ENCODE measurements at places on chromosomes 5 and 9. TPM values are rescaled to one million over a fixed set of nuclear protein-coding genes. Genes with fewer than 3 reads are reported as not detected.

PCDHB10 gene
- total RNA-seq, result not detected

DNA sequence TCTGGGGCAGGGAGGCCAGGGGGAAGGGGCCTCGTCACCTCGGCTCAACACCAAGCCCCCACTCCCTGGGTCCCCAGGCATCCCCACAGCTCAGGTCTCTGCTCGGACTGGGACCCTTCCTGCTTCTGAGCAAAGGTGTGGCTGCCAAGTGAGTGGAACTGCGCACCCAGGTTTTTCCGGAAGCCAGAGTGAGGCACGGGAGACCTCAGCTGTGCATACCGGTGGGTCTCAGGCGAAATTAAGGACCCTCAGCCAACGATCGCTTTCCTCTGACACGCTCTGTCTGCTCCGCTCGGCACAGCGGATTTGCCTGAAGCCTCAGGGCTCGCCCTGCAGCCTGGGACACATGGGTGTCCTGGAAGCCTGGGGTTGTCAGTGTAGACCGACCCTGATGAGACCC is 41.0 kb upstream of the IRX4 start:
- H3K27ac ChIP-seq, result no peak overlapping the region
- no peaks in the 10 kb centered on the region for H3K4me1 ChIP-seq
- no peaks in the 10 kb centered on the region for H3K36me3 ChIP-seq
- no peak for DNase-seq

PCDHA10 gene
- not detected for total RNA-seq

BTNL8 gene
- not detected for total RNA-seq

BTF3 gene
- 1,100 TPM for total RNA-seq

- no peak overlapping the region for H3K27ac ChIP-seq
- no peaks in the 10 kb centered on the region for H3K36me3 ChIP-seq
- DNase-seq, result no peak
- H3K4me1 ChIP-seq, result no peaks in the 10 kb centered on the region
- H3K4me3 ChIP-seq, result no peak overlapping the region
Measured at GRCh38 chr5:150130493-150130922, 25.1 kb downstream of the PDGFRB start.

DNA sequence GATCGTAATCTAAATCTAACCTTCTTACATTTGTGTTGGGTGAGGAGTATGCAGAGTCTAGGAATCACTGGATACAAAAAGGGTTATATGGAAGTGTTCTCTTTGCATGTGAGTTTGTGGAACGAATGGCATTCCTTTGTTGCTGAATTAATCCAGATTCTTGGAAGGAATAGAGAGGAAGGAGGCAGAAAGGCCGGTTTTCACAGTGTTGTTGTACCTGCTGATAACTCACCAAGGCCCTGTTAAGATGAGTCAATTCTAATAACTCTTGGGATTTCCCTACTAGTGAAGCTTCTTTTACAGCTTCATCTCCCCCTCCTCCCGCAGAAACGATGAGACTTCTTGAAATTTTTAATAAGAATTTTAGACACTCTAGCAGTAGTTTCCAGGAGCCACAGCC is 84.0 kb downstream of the ZSWIM6 start:
- H3K27ac ChIP-seq, result no peak overlapping the region
- H3K36me3 ChIP-seq, result no peaks in the 10 kb centered on the region
- no peak for DNase-seq
- H3K4me1 ChIP-seq, result peaks cover 31% of the 10 kb centered on the region
- no peaks in the 10 kb centered on the region for H3K27me3 ChIP-seq

DNA sequence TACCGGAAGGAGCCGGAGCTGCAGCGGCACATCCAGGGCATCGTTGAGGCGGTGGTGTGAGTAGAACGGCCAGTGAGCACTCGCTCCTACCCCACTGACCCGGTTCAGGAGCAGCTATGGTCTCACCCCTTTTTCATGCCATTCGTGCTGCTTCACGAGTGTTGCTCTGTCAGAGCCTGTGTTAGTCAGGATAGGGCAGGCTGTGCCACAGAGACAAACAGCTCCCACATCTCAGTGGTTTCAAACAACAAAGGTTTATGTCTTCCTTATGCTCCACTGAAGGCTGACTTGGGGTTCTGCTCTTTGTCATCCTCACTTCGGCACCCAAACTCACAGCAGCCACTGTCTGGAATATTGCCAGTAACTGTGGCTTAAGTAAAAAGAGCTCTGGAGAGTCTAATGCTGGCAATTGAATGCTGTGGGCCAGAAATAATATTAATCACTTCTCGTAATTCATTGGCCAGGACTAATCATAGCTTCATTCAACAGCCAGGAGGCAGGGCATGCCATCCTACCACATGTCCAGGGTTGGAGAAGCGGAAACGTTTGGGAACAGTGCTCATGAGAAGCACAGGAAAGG is 28.4 kb downstream of the ARHGEF37 start:
- H3K27me3 ChIP-seq, result no peaks in the 10 kb centered on the region
- no peak overlapping the region for H3K4me3 ChIP-seq
- no peaks in the 10 kb centered on the region for H3K4me1 ChIP-seq
- H3K36me3 ChIP-seq, result no peaks in the 10 kb centered on the region
- H3K27ac ChIP-seq, result no peak overlapping the region

GRCh38 chr9:7117676-7118561 is 360.1 kb downstream of the KDM4C start:
- DNase-seq, result no peak
- H3K4me1 ChIP-seq, result peaks cover 15% of the 10 kb centered on the region
- H3K27ac ChIP-seq, result no peak overlapping the region
- no peak overlapping the region for H3K4me3 ChIP-seq
- no peaks in the 10 kb centered on the region for H3K27me3 ChIP-seq
- H3K36me3 ChIP-seq, result peaks cover 15% of the 10 kb centered on the region

DNA sequence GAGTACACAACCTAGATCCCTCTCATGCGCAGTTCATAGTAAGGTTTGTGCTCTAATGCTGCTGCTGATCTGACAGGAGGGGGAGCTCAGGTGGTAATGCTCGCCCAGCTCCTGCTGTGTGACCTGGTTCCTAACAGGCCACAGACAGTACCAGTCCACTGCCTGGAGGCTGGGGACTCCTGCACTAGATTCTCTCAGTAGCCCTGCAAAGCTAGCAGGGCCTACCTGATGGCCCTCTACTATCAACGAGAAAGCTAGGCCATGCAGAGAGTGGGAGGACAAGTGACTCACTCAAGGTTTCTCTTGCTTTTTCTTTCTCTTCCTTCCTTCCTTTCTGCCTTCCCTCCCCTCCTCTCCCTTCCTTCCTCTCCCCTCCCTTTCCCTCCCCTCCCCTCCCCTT is 55.1 kb upstream of the TEX48 start:
- H3K27me3 ChIP-seq, result no peaks in the 10 kb centered on the region
- H3K27ac ChIP-seq, result peak overlapping the region; percentile 87
- H3K36me3 ChIP-seq, result no peaks in the 10 kb centered on the region
- no peak overlapping the region for H3K4me3 ChIP-seq
- peak; percentile 54 for DNase-seq
- peaks cover 56% of the 10 kb centered on the region for H3K4me1 ChIP-seq

DNA sequence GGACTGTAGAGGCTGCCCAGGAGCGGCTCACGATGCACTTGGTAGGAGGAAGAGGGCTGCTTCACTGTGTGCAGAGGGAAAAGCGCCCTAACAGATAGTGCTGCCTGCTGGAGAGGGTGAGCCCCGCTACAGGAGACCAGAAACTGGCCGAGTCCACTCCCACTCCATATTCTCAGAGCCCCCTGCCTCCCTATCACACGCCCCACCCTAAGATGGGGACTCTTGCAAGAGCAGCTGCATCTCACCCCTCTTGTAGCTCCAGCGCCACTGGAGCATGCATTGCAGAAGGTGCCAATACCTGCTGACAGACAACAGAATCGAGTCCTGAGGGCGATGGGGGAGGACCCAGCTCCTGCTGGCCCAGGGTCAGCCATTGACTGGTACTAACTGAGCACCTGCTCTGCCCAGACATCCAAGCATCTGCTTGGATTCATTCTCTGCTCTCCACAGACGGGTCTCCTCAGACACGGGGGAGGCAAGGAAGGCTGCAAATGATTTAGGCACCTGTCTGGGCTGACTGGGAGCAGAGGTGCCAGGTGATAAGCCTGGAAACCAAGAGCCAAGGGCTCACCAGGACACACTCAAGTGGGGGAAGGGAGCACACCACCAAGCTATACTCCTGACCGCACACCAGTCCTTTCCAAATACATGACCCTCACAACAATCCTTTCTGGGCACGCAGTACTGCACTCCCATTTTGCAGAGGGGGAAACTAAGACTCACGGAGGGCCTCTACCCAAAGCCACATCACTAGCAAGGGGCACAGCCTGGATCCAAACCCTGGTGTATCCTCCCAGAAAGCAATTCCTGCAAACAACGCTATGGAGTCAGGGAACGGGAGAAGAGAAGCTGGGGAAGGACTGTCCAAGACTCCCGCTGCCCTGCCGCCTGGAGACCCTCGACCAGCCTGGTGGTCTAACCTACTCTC is 1.6 kb downstream of the BICD2 start:
- H3K4me1 ChIP-seq, result peaks cover 50% of the 10 kb centered on the region
- peaks cover 1% of the 10 kb centered on the region for H3K36me3 ChIP-seq
- peak; percentile 11 for DNase-seq
- peak overlapping the region; percentile 92 for H3K4me3 ChIP-seq

DNA sequence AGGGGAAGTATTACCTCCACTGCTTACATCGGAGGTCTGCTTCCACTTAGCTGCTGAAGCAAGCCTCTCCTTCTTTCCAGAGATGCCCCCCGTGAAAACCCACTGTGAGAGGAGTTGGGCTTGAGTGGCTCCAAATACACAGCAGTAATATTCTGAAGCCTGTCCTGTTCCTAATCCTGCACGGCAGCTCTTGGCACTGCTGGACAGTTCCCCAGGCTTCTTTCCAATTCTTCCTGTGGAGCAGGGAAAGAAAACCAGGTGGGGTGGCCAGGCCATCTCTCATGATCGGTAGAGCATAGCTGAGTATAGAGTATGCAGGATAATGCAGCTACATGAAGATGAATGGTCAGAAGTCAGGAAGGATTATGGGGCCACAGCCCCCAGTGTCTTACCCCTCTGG is 335.3 kb downstream of the MARCHF11 start:
- H3K4me3 ChIP-seq, result no peak overlapping the region
- H3K4me1 ChIP-seq, result no peaks in the 10 kb centered on the region
- no peak for DNase-seq
- H3K27ac ChIP-seq, result no peak overlapping the region
- H3K36me3 ChIP-seq, result no peaks in the 10 kb centered on the region
- no peaks in the 10 kb centered on the region for H3K27me3 ChIP-seq

HSPA5 gene
- 136 TPM for total RNA-seq

PTBP3 gene
- 92.6 TPM for total RNA-seq

DNA sequence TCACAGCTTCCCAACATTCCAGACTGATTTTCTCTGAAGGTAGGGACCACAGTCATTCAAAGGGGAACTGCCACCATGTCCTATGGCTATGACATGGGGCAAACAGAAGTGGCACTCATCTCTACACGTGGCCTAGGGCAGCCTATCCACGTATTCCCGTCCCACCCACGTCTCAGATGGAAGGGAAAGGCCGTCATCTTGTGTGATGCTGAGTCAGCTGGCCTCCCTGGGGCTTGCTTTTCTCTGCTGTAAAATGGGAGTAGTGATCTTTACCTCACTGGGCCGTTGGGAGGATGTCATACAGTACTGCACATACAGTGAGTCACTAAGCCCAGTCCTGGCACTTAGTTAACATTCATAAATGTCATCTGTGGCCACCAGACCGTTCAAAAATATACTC is 72.3 kb downstream of the RAPGEF1 start:
- H3K4me1 ChIP-seq, result peaks cover 79% of the 10 kb centered on the region
- H3K27me3 ChIP-seq, result no peaks in the 10 kb centered on the region
- peak; percentile 89 for DNase-seq
- peak overlapping the region; percentile 90 for H3K27ac ChIP-seq
- H3K36me3 ChIP-seq, result peaks cover 2% of the 10 kb centered on the region

GRCh38 chr5:143002459-143003327 is 232.5 kb downstream of the ARHGAP26 start:
- peaks cover 53% of the 10 kb centered on the region for H3K4me1 ChIP-seq
- peak; percentile 82 for DNase-seq
- peaks cover 3% of the 10 kb centered on the region for H3K36me3 ChIP-seq
- H3K27me3 ChIP-seq, result no peaks in the 10 kb centered on the region
- peak overlapping the region; percentile 2 for H3K4me3 ChIP-seq

ZNF354C gene
- total RNA-seq, result 6.1 TPM

PCDHB8 gene
- total RNA-seq, result not detected

LRRTM2 gene
- not detected for total RNA-seq

GRCh38 chr9:98772364-98773155 is 23.8 kb downstream of the ANKS6 start:
- no peaks in the 10 kb centered on the region for H3K4me1 ChIP-seq
- no peak overlapping the region for H3K4me3 ChIP-seq
- H3K27me3 ChIP-seq, result no peaks in the 10 kb centered on the region
- DNase-seq, result no peak

Measured in activated naive CD4-positive, alpha-beta T cell treated with anti-CD3 and anti-CD28 coated beads for 36 hours (primary cell).